ENCODE measurements at places on chromosomes 1 and 21. TPM values are rescaled to one million over a fixed set of nuclear protein-coding genes. Genes with fewer than 3 reads are reported as not detected.

The GNAT2 gene
- 0.07 TPM for polyA plus RNA-seq

The NHLH1 gene
- polyA plus RNA-seq = 1.3 TPM

The TAL1 gene
- polyA plus RNA-seq = 49.5 TPM

GRCh38 chr1:206518206-206518605, 10.9 kb downstream of the RASSF5 start:
- H3K27me3 ChIP-seq = peaks cover 3% of the 10 kb centered on the region
- peaks cover 11% of the 10 kb centered on the region for H3K4me1 ChIP-seq
- no peak overlapping the region for H3K27ac ChIP-seq
- no peaks in the 10 kb centered on the region for H3K36me3 ChIP-seq
- no peak for DNase-seq

DNA sequence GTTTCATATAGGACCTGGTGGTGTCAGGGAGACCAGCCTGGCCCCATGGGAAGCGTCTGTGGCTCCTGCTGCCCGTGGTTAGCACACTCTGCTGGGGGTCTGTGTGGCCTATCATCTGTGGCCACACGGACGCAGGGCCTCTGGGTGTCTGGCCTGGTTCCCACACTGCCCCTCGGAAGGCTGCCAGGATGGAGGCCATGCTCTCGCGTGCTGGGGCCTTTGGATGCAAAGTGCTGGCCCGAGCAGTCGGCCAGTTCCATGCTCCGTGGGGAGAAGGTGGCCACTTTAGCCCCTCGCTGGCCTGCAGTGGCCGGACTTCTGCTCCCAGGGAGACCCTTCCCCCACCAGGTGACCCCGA, 20.8 kb upstream of the LRRC3 start:
- peaks cover 74% of the 10 kb centered on the region for H3K27me3 ChIP-seq
- no peak for DNase-seq
- no peak overlapping the region for H3K4me3 ChIP-seq
- H3K27ac ChIP-seq = no peak overlapping the region
- H3K36me3 ChIP-seq = no peaks in the 10 kb centered on the region

DNA sequence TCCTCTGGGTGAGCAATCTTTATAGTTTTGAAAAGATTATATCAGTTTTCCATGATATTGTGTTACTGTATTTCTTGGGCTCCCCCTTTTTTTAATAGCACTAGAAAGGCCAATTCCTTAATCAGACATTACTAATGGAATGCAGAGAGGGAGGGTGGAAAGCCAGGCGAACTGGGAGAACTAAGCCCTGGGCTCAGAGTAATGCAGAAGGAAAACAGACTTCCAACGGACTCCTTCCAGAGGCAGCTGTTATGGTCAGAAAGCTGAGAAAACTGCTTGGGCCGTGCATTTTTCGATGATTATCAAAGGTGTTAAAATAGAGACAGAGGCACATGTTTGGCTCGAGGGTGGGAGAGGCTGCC, 206.3 kb downstream of the FOXD2 start:
- no peaks in the 10 kb centered on the region for H3K4me1 ChIP-seq
- H3K27ac ChIP-seq = no peak overlapping the region

The CCDC27 gene
- not detected for polyA plus RNA-seq

- H3K36me3 ChIP-seq = peaks cover 71% of the 10 kb centered on the region
- H3K27me3 ChIP-seq = no peaks in the 10 kb centered on the region
- DNase-seq = no peak
Measured at GRCh38 chr1:30724655-30725421, 1.5 kb upstream of the MATN1 start.

The WNT9A gene
- 0.07 TPM for polyA plus RNA-seq

GRCh38 chr1:33996281-33996680, 132.4 kb downstream of the HMGB4 start:
- no peak overlapping the region for H3K4me3 ChIP-seq
- H3K27me3 ChIP-seq = peaks cover 9% of the 10 kb centered on the region
- no peak for DNase-seq
- H3K4me1 ChIP-seq = no peaks in the 10 kb centered on the region
- H3K27ac ChIP-seq = no peak overlapping the region
- no peaks in the 10 kb centered on the region for H3K36me3 ChIP-seq

DNA sequence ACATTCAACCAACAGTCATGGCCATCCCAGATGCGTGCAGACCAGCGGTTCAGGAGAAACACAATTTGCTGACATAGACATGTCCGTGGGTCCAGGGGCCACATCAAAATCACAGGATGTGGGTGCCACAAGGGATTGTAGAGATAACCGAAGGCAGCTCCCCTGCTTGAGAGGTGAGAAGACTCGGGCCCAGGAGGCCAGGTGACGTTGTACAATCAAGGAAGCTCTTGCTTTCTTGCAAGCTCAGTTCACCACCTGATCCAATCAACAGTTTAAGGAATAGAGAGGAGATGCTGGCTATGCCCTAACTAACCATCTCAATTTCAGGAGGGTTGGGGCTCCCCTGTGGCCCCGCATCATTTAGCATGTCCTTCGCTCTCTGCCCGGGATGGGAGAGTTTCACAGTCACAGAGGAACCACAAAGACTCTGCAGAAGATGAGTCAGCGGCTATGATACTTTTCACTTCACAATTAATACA, 19.5 kb downstream of the UBASH3A start:
- H3K36me3 ChIP-seq = no peaks in the 10 kb centered on the region
- no peak for DNase-seq
- H3K4me3 ChIP-seq = no peak overlapping the region
- no peaks in the 10 kb centered on the region for H3K4me1 ChIP-seq

The YOD1 gene
- polyA plus RNA-seq = 28.7 TPM
